ENCODE measurements at places on chromosomes 4 and X.
A peak's percentile ranks its signal among the peaks of the same experiment; 100 is the strongest.

DNA sequence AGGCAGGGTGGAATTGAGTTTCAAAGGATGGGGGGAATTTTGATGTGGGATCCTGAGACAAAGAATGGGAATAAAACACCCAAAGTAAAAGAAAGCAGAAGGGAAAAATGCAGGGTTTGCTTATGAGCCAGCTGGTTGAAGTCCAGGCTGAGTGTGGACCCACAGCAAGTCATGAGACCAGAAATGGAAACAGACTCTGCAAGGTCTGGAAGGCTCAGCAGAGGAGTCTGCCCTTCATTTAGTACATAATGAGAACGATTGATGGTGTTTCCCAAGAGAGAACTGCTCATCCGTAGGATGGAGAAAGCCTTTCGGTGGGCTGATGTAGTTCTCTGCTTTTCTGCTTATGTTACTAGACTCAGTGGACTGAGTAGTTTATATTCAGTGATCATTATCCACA, 259.1 kb downstream of the C4orf33 start:
- no peak for DNase-seq

DNA sequence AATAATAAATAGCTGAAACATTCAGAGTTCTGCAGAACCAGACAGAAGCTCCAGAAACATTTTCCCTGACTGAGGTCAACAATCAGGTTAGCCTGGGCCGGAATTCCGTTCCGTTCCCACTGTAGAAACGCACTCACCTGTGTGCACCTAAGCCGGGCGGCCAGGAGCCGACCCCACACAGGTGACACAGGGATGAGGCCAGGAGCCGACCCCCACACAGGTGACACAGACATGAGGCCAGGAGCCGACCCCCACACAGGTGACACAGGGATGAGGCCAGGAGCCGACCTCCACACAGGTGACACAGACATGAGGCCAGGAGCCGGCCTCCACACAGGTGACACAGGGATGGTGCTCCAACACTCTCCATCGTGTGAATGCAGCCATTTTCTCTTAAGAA, 21.9 kb downstream of the FAT1 start:
- no peak for DNase-seq

- no peak for DNase-seq
Observed at GRCh38 chrX:83019258-83019657, 488.8 kb upstream of the POU3F4 start.

DNA sequence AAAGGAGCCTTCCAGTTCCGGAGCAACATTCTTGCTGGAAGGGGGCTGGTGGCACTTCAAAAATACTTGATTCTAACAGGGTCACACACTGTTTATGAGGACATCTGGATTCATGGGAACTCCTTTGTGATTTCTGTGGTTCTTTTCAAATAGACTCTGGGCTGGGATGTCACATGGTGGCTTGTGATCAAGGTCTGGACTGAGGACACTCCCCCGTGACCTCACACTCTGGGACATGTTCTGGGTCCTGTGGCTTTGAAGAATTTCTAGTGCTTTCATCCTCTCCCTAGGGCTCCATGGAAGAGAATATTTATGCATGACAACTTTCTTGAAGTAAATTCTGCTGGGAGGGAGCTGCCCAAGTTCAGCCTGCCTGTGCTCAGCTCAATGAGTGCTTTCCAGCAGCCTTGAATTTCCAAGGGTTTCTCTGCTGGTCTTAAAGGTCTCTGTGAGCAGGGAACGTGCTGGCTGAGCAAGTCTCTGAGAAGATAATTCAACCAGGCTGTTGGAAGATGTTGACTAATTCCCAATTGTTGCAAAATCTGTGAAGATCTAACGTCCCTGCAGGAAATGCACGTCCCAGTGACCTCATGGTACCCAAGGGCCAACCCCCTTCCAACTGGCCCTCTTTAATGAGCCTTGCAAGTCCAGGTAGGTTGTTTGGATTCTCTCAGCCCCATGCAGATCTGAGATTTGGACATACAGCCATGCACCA, 36.3 kb downstream of the GPR143 start:
- DNase-seq: no peak

DNA sequence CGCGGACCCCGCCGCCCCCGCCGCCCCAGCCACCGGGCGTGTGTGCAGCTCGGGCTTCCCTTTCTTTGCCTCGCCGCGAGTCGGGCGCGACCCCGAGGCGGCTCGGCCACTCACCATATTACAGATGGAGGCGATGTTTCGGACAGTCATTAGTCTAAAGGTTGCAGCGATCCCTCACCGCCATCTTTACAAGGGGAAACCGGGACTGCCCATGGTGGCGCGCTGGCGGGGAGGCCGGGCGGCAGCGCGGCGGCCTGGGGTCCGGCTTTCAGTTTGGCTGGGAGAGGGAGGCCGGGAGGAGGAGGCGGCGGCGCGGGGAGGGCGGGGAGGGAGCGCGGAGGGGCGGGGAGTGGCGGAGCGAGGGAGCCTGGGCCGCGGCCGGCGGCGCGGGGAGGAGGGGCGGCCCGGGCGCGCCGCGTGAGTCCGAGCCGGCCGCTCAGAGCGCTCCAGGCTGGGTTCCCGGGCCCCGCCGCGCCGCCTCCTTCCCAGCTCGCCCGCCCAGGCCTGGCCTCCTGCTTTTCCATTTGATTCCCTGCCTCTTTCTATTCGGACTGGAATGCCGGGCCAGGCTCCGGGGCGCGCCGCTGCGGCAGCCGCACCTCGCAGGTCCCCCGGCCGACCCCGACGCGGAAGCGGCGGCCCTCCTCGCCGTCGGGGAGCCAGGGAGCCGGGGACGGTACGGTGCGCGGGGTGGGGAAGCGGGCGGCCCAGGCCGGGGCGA, at the start of gene USP46:
Gene USP46 (minus strand): TSS at position 301 of the 721 bp plus-strand sequence. CDS start 151 bp downstream, at position 150.
- DNase-seq: peak; percentile 91
